Karpas-422 (cell line): ENCODE measurements at places on chromosomes 7 and 10.

DNA sequence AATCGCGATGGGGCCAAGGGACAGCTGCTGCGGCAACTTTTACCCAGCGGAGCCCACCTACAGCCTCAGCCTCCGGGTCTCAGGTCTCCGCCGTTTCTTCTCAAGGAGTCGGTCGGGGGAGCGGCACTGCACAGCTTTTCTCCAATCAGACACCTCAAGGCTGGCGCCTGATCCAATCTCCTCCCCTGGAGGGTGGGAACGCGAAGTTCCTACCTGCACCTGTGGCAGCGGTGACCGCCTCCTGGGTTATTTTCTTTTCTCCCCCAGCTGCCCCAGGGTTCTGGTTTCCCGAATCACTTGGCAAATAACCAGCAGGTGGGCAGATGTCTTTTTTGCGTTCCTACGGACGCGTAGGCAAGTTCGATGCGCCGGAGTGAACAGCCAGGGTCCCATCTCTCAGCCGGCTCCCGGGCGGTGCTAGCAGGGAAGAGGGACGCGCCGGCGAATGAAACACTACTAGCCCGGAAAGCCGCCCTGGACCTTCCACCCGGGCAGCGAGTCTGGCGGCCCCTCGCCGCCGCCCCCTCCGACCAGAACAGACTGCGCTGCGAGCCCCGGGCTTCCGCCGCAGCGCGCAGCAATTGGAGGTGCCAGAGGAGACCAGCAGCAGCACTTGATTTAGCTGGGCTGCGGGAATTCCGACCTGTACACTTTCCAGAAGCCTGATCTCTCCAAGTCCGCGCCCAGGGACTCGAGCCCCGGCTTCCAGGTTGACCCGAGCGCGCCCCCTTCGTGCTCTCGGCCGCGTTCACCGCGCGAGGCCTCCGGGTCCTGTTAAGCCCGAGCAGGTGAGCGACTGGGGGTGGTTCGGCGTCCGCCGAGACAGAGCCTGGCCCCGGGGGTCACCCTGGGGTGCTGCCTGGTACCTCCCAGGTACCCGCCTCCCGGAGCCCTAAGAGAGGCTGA, at the start of gene PRR15:
Gene PRR15 (plus strand): TSS at position 246 of the 906 bp plus-strand sequence. CDS start 2,495 bp downstream, outside the sequence.
- no peak for DNase-seq

GRCh38 chr10:60413306-60414012, 23.8 kb upstream of the ANK3 start:
- no peak for DNase-seq

- DNase-seq, result no peak
These were observed 41.0 kb upstream of the C10orf120 start for GRCh38 chr10:122740640-122741039.

DNA sequence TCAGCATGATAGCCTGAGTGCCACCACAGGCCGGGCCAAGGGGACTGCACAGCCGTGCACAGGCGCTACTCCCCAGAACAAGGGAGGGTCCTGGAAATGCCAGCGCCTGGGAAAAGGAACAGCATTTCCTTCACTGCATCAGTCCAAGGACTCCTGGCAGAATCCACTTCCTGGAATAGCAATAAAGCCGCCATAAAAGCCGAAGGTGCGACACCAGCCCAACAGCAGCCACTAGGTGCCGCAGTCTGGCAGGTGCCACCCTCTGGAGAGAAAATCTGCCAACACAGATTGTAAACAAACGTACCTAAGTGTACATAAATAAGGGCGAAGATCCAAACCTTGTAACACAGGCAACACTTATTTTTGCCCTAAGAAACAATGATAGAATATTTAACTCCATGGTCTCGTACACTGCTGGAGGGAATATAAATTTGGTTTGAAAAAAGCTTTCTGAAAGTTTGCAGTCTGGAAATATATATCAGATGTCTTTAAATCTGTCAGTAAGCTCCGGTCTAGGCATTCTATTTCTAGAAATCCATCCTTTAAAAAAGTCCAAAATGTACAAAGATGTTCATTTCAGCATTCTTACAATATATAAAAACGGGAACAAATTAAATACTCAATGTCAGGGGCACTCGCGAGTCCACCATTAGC, 22.2 kb downstream of the VOPP1 start:
- peak; percentile 49 for DNase-seq

DNA sequence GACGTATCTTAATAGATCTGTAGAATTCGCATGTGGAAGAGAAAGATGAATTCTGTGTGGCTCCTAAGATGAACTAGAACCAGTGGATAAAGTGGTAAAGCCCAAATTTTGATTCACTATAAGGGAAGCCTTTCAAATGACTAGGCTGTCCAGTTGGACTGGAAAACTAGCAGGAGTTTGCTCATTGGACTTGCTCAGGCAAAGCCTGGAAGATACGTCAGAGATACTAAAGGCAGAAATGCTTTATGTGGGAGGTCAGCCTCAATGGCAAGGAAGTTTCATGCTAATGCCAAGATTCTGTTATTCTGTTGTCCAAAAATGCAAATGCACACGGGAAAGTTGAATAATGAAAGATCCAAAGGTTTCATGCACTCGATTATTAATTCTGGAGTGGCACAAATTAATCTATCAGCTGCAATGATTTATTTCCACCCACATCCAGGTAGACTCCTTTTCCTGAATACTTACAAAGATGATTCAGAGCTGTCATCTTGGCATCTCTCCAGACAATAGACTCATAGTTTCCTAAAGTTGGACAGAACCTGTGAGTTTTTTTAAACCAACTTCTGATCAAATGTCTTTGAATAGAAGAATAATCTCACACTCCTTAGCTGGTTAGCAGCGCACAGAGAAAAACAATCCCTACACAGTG, 20.5 kb upstream of the PPP1R3C start:
- DNase-seq, result no peak

GRCh38 chr10:91420868-91421267, 10.7 kb downstream of the HECTD2 start:
- no peak for DNase-seq
